ENCODE measurements at places on chromosomes 12 and 14. TPM values are rescaled to one million over a fixed set of nuclear protein-coding genes. Genes with fewer than 3 reads are reported as not detected.

DNA sequence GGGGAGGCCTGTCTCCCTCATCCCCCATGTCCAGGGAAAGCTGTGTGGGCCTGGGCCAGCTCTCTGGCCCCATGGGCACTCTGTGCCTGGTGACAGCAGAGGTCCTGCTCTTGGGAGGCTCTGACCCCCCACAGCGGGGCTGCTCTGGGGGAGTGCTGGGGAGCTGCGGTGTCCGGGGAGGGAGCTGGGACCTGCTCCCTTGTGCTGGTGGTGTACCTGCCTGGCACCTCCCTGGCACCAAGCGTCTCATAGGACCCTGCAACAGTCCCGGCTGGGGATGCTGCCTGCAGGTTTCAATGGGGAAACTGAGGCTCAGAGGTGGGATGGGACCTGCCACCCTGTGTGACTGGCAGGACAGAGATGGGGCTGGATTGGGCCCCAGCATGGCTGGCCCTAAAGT is 111.3 kb downstream of the KIF26A start:
- no peak for DNase-seq
- H3K27me3 ChIP-seq = no peaks in the 10 kb centered on the region
- no peaks in the 10 kb centered on the region for H3K4me1 ChIP-seq
- H3K27ac ChIP-seq = no peak overlapping the region
- H3K36me3 ChIP-seq = no peaks in the 10 kb centered on the region

DNA sequence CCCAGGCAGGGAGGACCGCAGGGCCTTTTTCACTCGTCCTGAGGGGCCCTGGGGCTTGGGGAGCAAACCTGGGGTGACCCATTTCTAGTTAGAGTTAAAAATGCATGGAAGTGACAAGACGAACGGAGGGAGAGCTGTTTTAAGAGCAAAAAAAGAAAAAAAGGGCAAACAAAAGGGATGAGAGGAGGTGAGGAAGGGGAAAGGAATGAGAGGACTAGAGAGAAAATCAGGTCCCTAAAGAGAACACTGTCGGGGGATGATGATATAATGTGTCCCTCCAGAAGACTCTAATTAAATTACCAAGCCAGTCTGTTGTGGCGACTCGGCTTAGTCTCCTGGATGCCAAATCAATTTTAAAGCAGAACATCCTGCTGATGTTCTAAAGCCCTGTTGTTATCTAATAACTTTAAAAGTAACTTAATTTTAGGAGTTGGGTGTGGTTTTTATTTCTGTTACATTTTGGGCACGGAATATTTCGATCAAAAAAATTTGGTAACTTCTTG is 1.1 kb downstream of the ANO6 start:
- no peaks in the 10 kb centered on the region for H3K36me3 ChIP-seq
- H3K27ac ChIP-seq = no peak overlapping the region
- H3K4me1 ChIP-seq = peaks cover 11% of the 10 kb centered on the region
- H3K4me3 ChIP-seq = peak overlapping the region; percentile 98
- H3K27me3 ChIP-seq = no peaks in the 10 kb centered on the region

The NEDD1 gene
- 26.6 TPM for total RNA-seq

- DNase-seq = no peak
- H3K36me3 ChIP-seq = no peaks in the 10 kb centered on the region
- H3K4me3 ChIP-seq = no peak overlapping the region
- H3K4me1 ChIP-seq = no peaks in the 10 kb centered on the region
- no peaks in the 10 kb centered on the region for H3K27me3 ChIP-seq
- H3K27ac ChIP-seq = no peak overlapping the region
Observed at GRCh38 chr14:55915456-55915855, 202.8 kb upstream of the PELI2 start.

DNA sequence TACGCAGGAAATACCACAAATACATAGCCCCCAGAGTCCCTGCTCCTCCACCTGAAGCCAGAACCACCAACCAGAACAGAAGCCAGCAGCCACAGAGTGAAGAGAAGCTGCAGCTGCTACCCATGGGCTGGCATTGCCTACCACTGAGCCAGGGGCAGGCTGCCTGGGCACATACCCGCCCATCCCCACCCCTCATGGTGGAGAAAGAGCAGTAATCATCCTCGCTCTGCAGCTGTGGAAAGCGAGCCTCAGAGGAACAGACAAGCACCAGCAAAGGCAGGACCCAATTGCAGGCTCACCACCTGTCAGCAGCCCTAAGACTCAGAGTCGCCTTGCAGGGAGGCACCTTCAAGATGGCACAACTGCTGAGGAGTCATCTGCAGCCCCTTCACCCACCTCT is 11.2 kb upstream of the CD9 start:
- no peaks in the 10 kb centered on the region for H3K27me3 ChIP-seq
- no peak overlapping the region for H3K4me3 ChIP-seq
- H3K36me3 ChIP-seq = no peaks in the 10 kb centered on the region
- peaks cover 10% of the 10 kb centered on the region for H3K4me1 ChIP-seq
- no peak for DNase-seq

DNA sequence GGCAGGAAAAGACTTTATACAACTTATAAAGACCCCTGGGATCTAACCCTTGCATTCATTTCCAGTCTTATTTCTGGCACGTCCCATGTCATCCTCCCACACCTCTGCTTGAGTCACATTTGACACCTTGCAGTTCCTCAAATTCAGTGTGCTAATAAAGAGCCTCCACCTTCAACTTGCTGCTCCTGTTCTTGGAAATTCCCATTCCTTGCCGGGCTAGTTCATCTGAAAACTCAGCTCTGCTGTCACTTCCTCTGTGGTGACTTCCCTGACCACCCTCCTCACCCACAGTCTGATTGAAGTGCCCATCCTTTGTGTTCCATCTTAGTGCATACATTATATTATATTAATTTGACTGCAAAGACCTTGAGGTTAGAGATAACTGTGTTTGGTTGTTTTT is 37.4 kb upstream of the PSMA6 start:
- H3K36me3 ChIP-seq = no peaks in the 10 kb centered on the region
- H3K4me3 ChIP-seq = no peak overlapping the region
- H3K4me1 ChIP-seq = no peaks in the 10 kb centered on the region
- no peaks in the 10 kb centered on the region for H3K27me3 ChIP-seq

The MSI1 gene
- total RNA-seq = 51.9 TPM

DNA sequence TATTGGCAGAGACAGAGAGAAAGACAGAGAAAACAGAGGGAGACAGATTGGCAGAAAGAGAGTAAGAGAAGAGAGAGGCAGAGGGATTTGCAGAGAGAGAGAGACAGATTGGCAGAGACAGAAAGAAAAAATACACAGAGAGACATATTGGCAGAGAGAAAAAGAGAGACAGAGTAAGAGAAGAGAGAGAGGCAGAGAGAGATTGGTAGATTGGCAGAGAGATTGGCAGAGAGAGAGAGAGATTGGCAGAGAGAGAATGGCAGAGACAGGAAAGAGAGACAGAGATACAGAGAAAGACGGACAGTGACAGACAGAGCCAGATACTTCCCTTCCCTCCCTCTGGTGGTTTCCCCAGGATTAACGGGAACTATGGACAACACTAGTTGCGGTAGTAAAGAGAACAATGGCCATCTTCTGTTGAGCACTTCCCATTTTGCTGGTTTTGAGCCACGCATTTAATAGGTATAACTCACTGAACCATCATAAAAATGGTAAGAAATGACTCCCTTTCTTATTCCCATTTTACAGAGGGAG is 2.6 kb upstream of the NOS1 start:
- DNase-seq = no peak
- no peak overlapping the region for H3K4me3 ChIP-seq
- peaks cover 45% of the 10 kb centered on the region for H3K27me3 ChIP-seq

DNA sequence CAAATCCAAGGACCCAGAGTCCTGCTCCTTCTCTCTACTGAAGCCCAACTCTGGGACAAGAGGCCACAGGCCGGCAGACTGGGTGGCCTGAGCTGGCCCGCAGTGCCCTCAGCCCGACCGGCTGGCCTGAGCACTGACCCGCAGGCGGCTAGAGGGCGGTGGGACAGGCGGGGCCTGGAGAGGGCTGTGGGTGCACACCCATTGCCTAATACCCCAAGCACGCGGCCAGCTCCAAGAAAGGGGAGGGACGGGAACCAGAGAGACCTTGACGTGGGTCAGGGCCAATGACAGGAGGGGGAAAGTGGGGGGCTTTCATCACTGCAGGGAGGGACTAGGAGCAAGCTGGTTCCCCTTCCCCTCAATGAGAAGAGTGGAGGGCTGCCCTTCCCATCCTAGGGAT is 2.0 kb upstream of the WNT10B start:
- peaks cover 30% of the 10 kb centered on the region for H3K4me1 ChIP-seq
- no peaks in the 10 kb centered on the region for H3K36me3 ChIP-seq
- no peak overlapping the region for H3K27ac ChIP-seq
- peaks cover 94% of the 10 kb centered on the region for H3K27me3 ChIP-seq
- DNase-seq = no peak
- peak overlapping the region; percentile 9 for H3K4me3 ChIP-seq

The KRT6B gene
- total RNA-seq = not detected

DNA sequence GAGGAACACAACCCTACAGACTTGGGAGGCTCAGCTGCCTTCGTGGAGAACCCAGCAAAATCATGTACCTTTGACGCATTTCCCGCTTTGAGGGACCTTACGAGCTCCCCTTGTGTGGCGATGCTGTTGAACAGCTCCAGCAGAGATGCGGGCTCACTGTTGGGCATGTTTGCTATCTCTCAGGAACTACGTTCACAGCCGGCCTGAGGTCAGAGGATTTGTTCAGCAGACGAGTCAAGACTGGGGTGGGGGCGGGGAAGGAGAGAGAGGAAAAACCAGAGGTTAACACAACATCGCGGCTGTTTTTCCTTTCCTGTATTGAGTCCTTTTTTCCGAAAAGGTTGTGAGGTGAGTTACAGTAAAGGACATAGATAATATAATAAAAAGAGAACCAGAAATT is 45.9 kb downstream of the SLC25A47 start:
- DNase-seq = no peak
- H3K36me3 ChIP-seq = peaks cover 7% of the 10 kb centered on the region
- H3K4me1 ChIP-seq = peaks cover 6% of the 10 kb centered on the region
- H3K27me3 ChIP-seq = no peaks in the 10 kb centered on the region
- H3K27ac ChIP-seq = no peak overlapping the region

Data from H1 (cell line).